ENCODE measurements at places on chromosomes 4 and X.
A peak's percentile ranks its signal among the peaks of the same experiment; 100 is the strongest.

- peak; percentile 84 for DNase-seq
- H3K27ac ChIP-seq = peak within 1 kb of the TSS; percentile 98
- peaks cover 16% of the 10 kb centered on the region for H3K4me1 ChIP-seq
- H3K27me3 ChIP-seq = no peaks in the 10 kb centered on the region
- no peaks in the 10 kb centered on the region for H3K36me3 ChIP-seq
- peak within 1 kb of the TSS; percentile 81 for H3K4me3 ChIP-seq
Observed at GRCh38 chr4:95548738-95549245, at the start of gene UNC5C. Gene UNC5C (minus strand): TSS chr4:95548973.

DNA sequence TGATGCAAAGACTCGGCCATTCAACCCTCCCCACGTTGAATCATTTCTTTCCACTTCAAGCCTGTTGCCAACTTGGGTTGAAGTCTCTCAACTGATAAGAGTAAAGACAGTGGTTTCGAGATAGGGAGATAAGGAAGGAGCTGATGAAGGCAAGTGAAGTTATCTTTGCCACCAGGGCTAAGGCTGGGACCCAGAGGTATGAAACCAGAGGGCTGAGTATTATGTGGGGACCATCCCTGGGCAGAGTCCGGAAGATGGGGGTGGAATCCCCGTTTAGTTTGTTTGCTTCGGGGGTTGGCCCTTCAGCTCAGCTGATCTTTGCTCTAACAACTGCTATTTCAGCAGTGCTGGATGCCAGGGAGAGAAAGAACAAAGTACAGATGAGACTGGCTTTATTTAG is 2.3 kb upstream of the XPNPEP2 start:
- H3K27me3 ChIP-seq = no peaks in the 10 kb centered on the region
- no peaks in the 10 kb centered on the region for H3K36me3 ChIP-seq
- H3K4me1 ChIP-seq = no peaks in the 10 kb centered on the region
- no peak overlapping the region for H3K4me3 ChIP-seq

DNA sequence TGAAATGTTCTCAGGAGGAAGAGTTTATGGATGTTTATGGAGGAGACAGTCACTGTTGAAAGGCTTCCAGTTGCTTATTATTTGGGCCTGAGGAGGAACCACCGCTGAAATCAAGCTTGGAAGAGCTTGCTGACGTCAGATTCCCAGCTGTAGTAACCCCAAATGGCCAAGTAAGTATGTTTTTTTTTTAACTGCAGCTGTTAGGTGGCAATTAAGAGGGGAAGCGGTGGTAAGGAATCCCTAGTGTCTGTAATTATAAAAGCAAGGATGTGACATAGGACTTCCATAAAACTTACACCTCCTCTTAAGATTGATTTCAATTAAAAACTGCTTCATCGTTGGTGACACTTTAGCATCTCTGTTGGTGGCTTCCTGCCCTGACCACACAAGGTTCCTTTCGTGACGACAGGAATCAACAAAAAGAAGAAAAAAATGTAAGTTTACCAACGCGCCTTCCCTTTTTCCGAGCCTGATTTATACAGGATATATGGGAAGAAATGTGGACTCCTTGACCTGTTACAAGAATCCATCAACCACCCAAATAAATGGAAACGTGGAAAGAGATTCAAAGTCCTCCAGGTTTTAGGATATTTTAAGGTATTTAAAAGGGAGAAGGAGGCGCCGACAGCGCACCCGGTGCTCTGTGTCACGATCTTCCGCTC is 884 bp downstream of the RELL1 start:
- H3K27ac ChIP-seq = peak overlapping the region; percentile 98
- H3K27me3 ChIP-seq = no peaks in the 10 kb centered on the region
- H3K4me1 ChIP-seq = peaks cover 24% of the 10 kb centered on the region
- peak overlapping the region; percentile 91 for H3K4me3 ChIP-seq
- no peak for DNase-seq

- H3K4me3 ChIP-seq = no peak overlapping the region
- H3K27me3 ChIP-seq = no peaks in the 10 kb centered on the region
- no peaks in the 10 kb centered on the region for H3K4me1 ChIP-seq
- no peaks in the 10 kb centered on the region for H3K36me3 ChIP-seq
- no peak overlapping the region for H3K27ac ChIP-seq
Observed at GRCh38 chrX:7109838-7110793, 37.4 kb upstream of the STS start.

- peak; percentile 67 for DNase-seq
- peaks cover 39% of the 10 kb centered on the region for H3K4me1 ChIP-seq
- H3K4me3 ChIP-seq = peak overlapping the region; percentile 56
- peak overlapping the region; percentile 92 for H3K27ac ChIP-seq
Observed at GRCh38 chr4:147480502-147480890, 401 bp upstream of the EDNRA start.

DNA sequence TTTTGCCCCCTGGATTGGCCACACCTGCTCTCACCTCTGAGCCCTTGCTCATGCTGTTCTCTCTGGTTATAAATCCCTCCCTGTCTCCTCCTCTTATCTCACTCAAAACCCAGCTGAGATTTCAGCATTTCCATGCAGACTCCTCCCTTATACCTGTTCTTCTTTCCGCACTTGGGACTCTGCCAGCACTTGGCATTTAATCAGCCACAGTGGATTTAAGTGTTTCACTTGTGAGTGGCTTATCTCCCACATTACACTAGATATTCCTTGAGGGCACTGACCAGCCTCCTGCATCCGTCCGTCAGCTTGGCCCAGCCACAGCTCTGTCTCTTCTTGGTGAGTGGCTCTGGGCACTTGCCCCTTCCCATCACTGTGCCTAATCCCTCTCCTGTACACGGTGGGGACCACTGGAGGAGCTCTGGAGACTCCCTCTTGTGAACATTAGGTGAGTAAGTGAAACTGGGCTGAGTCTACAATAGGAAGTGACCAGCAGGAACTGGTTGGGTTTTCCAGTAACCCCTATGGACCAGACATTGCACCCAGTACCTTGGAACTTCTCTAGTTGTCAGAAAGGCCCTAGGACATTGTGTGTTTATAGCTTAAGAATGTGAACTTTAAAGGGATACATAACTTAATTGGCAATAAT is 19.9 kb downstream of the FGFBP1 start:
- H3K27ac ChIP-seq = no peak overlapping the region
- H3K36me3 ChIP-seq = no peaks in the 10 kb centered on the region
- H3K27me3 ChIP-seq = no peaks in the 10 kb centered on the region
- H3K4me1 ChIP-seq = no peaks in the 10 kb centered on the region

DNA sequence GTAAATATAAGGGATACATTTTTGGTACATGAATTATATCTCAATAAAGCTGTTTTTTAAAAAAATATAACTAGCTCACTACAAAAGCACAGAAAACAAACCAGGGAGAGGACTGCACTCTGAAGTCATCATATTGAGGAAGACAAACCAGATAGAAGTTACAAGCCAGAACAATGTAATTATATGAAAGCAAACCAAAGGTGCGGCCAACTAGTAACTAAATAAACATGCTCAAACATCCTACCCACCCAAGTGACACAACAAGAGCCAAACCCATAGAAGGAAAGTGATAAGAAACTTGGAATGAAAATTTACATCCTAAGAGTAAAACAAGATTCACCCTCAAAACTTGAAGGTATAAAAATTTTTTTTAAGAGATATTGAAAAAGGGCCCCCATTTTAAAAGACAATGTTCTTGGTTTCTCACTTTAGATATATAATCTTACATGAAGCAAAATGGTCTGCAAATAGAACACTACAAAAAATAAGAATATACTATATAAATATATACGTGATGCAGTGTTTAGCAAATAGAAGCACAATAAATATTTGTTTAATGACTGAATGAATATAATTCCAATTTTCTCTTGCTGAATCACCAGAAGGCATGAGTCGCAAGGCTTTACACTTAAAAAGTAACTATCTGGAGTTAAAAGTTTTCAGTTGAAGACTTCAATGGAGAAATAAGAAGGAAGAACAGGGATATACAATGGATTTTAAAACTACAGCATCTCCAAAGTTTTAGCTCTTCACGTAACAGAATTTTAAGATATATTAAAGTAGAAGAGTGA is 4.0 kb upstream of the SH3D19 start:
- no peak overlapping the region for H3K4me3 ChIP-seq
- H3K4me1 ChIP-seq = peaks cover 4% of the 10 kb centered on the region
- no peaks in the 10 kb centered on the region for H3K36me3 ChIP-seq
- H3K27me3 ChIP-seq = no peaks in the 10 kb centered on the region

GRCh38 chrX:44440006-44440405 is 96.5 kb upstream of the EFHC2 start:
- H3K4me3 ChIP-seq = no peak overlapping the region
- H3K36me3 ChIP-seq = no peaks in the 10 kb centered on the region
- no peak overlapping the region for H3K27ac ChIP-seq
- no peak for DNase-seq

- no peaks in the 10 kb centered on the region for H3K4me1 ChIP-seq
- no peaks in the 10 kb centered on the region for H3K27me3 ChIP-seq
- H3K36me3 ChIP-seq = no peaks in the 10 kb centered on the region
- H3K4me3 ChIP-seq = no peak overlapping the region
- no peak overlapping the region for H3K27ac ChIP-seq
- DNase-seq = no peak
Observed at GRCh38 chr4:69167300-69167699, 47.2 kb downstream of the UGT2B11 start.

GRCh38 chr4:111991163-111991562 is 154.1 kb upstream of the FAM241A start:
- no peak overlapping the region for H3K27ac ChIP-seq
- H3K36me3 ChIP-seq = no peaks in the 10 kb centered on the region
- H3K4me3 ChIP-seq = no peak overlapping the region
- DNase-seq = no peak

GRCh38 chrX:55107262-55107661 is 18.4 kb downstream of the PAGE2 start:
- H3K4me1 ChIP-seq = no peaks in the 10 kb centered on the region
- H3K4me3 ChIP-seq = no peak overlapping the region
- no peaks in the 10 kb centered on the region for H3K27me3 ChIP-seq
- no peak for DNase-seq

DNA sequence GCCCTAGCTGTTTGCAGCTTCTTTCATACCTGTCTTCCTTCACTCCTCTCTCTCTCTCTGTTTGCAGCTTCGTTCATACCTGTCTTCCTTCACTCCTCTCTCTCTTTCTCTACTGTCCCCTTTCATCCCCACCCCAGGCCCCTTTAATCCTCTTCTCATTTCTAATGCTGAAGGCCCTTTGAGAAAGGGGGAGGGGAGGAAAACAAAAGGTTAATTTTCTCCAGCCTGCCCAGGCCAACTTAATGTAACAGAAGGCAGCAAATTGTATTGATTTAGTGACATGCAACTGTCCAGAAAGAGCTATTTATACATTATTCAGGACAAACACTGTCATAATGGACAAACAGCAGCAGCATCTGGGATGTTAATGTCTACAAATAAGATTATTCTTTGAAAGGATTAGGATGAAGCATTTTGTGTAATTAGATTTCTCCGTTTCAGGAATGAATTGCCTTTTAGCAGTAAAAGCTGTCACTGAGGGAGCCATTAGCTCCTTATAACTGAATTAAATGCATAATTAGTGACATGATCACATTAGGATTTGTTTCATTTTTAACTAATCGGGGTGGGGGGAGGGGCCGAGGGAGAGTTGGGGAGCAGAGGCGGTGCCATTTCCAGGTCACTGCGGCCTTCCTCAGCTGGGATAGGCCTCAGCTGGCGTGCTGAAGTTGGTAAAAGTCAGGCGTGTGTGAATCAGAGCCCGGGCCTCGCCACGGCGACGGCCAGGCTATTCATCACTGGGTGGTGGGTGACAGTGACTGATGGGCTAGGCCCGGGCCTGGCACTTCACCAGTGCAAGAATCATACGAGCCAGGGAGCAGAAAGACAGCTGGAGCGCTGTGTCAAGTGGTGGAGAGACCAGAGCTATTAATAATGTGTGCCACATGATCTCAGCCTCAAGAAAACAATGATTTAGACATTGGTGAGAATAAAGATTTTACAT is 174.5 kb downstream of the NKX6-1 start:
- no peaks in the 10 kb centered on the region for H3K36me3 ChIP-seq
- H3K27ac ChIP-seq = no peak overlapping the region
- DNase-seq = no peak
- no peaks in the 10 kb centered on the region for H3K27me3 ChIP-seq
- no peaks in the 10 kb centered on the region for H3K4me1 ChIP-seq

- H3K27ac ChIP-seq = no peak overlapping the region
- no peak for DNase-seq
- no peak overlapping the region for H3K4me3 ChIP-seq
- no peaks in the 10 kb centered on the region for H3K36me3 ChIP-seq
Observed at GRCh38 chr4:140809676-140810075, 53.5 kb upstream of the TBC1D9 start.

DNA sequence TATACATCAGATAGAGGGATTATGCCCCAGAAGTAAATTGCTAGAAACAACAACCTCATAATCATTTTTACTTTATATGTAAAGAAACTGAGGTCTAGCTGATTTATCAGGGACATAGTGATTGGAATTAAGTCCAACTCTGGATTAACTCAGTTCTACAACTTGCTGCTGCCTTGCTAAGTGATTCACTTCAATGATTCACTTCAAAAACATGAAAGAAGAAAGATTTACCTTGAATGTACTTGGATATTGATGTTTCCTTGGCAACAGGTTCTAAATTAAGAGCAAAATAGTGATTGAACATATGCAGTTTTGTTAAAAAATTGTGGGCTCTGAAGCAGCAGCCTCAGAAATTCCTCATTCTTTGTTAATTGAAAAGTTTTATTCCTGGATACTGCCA is 99.8 kb upstream of the H2AZ1 start:
- no peaks in the 10 kb centered on the region for H3K4me1 ChIP-seq
- no peak overlapping the region for H3K4me3 ChIP-seq
- no peaks in the 10 kb centered on the region for H3K27me3 ChIP-seq
- H3K36me3 ChIP-seq = no peaks in the 10 kb centered on the region

GRCh38 chr4:38530486-38530885 is 133.5 kb upstream of the KLF3 start:
- no peak overlapping the region for H3K4me3 ChIP-seq
- H3K27me3 ChIP-seq = no peaks in the 10 kb centered on the region
- no peaks in the 10 kb centered on the region for H3K4me1 ChIP-seq

GRCh38 chr4:112897543-112897942 is 151.9 kb upstream of the ANK2 start:
- H3K4me1 ChIP-seq = peaks cover 19% of the 10 kb centered on the region
- H3K27ac ChIP-seq = no peak overlapping the region
- no peak overlapping the region for H3K4me3 ChIP-seq

DNA sequence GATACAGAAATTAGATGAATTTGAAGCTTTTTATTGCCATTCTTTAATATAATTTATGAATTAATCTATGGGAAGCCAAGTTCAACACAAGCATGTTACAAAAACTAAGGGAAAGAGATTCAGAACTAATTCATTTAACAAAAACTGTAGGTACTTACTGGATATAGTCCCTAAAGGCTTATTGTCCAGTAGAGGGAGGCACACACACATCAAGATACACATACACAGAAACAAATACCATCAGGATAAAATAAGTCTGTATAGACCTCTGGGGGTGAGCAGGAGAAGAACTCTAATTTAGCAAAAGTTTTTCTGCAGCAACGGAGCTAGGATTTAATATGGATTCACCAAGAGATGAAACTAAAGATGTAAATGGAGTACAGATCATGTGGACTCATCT is 83.0 kb upstream of the IL13RA1 start:
- H3K27ac ChIP-seq = no peak overlapping the region
- no peaks in the 10 kb centered on the region for H3K27me3 ChIP-seq
- H3K4me3 ChIP-seq = no peak overlapping the region
- no peak for DNase-seq

All from tibial artery (tissue), 4 donors.